NCI-H187 (cell line): ENCODE measurements at places on chromosomes 4 and X.

DNA sequence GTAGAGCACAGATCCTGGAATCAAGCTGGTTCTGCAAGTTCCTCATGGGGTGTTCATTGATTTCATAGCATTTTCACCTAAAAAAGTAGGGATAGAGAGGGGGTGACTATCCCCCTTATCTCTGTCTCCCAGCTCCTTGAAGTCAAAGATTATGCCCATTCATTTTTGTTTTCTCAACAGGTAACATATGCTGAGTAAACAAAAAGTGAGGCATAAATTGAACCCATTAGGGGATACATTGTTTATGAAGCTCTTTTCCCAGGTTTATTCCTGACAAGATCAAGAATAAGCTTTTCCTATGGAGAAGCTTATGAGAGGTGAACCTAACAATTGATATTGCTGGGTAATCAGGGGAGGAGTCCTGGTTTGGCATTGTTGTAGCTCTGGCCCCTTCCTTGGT lies 9.2 kb upstream of the ANAPC4 start:
- no peak for DNase-seq

- DNase-seq, result no peak
These were observed 25.1 kb downstream of the ARL13A start for GRCh38 chrX:100994352-100995281.

DNA sequence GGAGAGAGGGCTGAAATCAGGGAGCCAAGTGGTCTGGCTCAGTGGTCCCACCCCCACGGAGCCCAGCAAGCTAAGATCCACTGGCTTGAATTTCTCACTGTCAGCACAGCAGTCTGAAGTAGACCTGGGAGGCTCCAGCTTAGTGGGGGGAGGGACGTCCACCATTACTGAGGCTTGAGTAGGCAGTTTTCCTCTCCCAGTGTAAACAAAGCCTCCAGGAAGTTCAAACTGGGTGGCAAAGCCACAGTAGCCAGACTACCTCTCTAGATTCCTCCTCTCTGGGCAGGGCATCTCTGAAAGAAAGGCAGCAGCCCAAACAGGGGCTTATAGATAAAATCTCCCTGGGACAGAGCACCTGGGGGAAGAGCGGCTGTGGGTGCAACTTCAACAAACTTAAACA lies 88.1 kb downstream of the NPFFR2 start:
- no peak for DNase-seq

DNA sequence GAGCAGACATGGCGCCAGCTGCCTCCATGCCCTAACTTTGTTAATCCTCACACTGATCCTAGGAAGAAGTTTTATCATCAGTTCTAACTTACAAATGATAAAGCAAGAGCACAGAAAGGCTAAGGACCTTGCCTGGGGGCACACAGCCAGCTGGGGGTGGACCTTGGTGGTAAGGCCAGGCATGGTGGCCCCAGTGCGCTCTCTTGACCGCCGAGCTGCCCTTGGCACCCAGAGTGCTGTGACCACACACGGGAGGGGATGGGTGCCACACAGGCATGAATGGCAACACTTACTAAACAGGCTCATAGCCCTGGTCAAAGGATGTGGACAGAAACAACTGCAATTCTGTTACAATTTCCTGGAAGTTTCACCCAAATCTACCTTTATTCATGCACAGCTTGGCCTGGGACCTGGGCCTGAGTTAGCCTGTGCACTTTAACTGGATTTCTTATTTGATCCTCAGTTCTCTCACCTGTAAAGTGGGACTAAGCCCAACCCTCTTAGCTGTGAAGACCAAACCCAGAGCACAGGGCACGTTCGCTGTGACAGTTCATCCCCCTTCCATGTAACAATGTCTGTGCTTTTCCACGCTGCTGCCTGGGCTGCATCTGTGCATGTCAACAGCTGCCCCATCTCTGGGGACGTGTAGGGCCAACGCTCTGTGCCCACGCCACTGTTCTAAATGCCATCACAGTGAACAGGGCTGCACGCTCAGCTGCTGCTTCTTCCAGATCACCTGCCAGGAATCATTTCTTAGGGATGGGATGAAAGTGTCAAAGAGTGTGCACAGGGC lies 44.8 kb downstream of the ACOX3 start:
- no peak for DNase-seq

GRCh38 chr4:136881666-136882065 lies 650.6 kb downstream of the PCDH18 start:
- DNase-seq, result no peak

DNA sequence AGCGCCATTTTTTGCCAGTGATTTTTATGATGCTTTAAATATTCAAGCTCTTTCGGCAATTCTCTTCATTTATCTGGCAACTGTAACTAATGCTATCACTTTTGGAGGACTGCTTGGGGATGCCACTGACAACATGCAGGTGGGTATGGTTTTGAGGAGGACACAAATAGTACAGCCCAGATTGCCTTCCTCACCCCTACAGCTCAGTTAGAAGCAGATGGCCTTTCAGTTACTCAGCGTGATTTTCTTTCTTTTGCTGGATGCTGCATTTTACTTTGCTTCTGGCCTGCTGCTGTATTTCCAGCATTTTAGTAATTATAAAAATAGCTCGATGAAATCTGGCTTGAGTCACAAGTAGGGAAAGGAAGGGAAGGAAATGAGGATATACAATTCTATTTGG lies 114.7 kb downstream of the SLC4A4 start:
- no peak for DNase-seq

GRCh38 chr4:38210396-38211114 lies 250.4 kb downstream of the PTTG2 start:
- DNase-seq, result no peak

GRCh38 chr4:107392951-107393350 lies 327.1 kb downstream of the PAPSS1 start:
- DNase-seq, result no peak

DNA sequence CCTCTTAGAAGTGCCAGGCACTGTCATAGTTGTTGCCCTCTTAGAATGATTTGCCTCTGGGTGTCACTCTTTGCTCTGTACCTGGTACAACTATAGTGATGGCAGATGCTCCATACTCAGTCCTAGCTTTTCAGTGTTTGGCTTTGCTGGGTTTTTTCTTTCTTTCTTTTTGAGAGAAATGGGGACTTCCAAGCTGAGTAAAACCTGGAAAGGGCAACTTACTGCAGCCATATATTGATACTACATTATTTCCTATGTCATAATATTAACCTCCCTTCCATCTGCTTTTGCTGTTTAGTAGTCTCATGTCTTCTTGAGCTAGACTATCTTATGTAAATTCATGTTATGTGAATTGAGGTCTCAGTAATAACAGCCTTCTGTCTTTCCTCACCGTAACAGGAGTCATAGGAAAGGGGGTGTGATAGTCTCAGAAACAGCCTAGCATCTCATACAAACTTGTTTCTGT lies 49.0 kb downstream of the NIPAL1 start:
- DNase-seq, result no peak
